ENCODE measurements at places on chromosomes 2 and 18. TPM values are rescaled to one million over a fixed set of nuclear protein-coding genes. Genes with fewer than 3 reads are reported as not detected.

DNA sequence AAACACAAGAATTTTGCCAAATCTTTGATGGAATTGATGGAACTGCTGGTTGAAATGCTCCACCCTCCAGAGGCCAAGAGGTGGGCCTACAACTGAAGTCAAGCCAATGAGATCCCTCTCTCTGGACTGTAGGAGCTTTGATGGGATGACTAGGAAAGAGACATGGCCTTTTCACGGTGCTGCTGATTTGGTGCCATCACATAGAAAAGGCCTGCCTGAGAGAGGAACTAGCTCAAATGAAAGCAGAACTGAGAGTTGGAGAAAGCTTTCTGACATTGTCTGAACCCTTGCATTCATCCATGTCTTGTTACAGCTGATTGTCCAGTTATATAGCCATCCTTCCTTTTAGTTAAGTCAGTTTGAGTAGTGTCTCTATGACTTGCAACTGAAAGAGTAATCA lies 283.8 kb upstream of the LYPD1 start:
- no peak for DNase-seq

The MARCHF4 gene
- total RNA-seq = not detected

GRCh38 chr2:218871345-218872302 lies 9.0 kb upstream of the WNT10A start:
- no peak for DNase-seq

The RAB17 gene
- 1.1 TPM for total RNA-seq

The CHN1 gene
- total RNA-seq = 38.4 TPM

The SAG gene
- total RNA-seq = not detected

The CD8B2 gene
- not detected for total RNA-seq

The ATOH8 gene
- total RNA-seq = 57.2 TPM

- no peak for DNase-seq
These were observed 19.1 kb downstream of the RTP5 start for GRCh38 chr2:241888641-241889040.

The MATN3 gene
- 8.8 TPM for total RNA-seq

- DNase-seq = no peak
These were observed 218.7 kb downstream of the SLC4A10 start for GRCh38 chr2:161842736-161843433.

- no peak for DNase-seq
These were observed 75.3 kb upstream of the CYP26B1 start for GRCh38 chr2:72222829-72223564.
